CD4-positive, alpha-beta T cell treated with Interleukin-10 for 1 hour (primary cell): ENCODE measurements at places on chromosomes 5 and 9.

- no peak for DNase-seq
Measured at GRCh38 chr5:154260224-154260927, 69.8 kb downstream of the GALNT10 start.

GRCh38 chr5:14179446-14179845 lies 36.3 kb downstream of the TRIO start:
- DNase-seq: no peak

DNA sequence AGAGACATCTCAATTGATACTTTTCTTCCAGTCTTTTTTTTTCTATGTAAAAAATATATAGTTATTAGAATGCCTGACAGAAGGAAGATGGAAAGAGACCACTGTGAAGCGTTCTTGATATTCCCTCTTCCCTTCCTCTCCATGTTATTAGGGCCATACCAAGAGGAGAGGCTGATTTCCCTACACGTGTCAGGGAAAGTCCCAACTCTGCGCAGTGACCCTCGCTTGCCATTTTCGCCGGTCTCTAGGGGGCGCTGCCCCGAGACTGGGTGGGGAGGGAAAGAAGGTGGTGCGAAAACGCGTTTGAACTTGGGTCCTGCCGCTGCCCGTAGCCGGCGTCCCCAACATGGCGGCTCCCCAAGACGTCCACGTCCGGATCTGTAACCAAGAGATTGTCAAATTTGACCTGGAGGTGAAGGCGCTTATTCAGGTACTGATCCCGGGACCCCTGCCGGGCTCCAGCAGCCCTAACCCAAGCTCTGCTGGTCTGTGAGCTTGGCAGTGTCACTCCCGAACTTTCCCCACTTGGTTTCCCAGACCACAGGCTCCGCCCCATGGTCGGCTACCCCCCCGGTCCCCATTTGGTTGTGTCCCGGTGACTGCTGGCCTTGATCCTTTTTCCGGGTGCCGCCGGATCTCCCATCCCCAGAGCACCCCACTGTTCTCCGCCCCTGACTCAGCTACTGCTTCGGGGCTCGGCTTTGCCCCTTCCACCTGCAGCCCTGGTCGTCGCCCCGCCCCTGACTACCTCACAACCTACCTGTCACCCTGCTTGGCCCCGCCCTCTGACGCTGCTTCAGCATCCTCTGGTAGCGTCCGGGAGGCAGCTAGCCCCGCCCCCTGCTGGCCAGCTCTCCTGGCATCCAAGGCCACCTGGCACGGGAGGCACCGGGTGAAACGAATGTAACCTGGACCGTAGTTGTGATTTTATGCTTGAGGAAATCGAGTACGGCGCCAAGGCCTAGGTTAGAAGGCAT lies at the start of gene BNIP1:
BNIP1 (plus strand) TSS at position 332 of the 977 bp plus-strand sequence; CDS start at position 347, 15 bp downstream.
- DNase-seq: peak; percentile 97

- DNase-seq: no peak
Measured at GRCh38 chr5:657570-657969, 35.6 kb downstream of the TPPP start.

GRCh38 chr9:89376286-89376685 lies 58.0 kb downstream of the SECISBP2 start:
- DNase-seq: no peak
